ENCODE measurements at places on chromosomes 2 and 18. TPM values are rescaled to one million over a fixed set of nuclear protein-coding genes. Genes with fewer than 3 reads are reported as not detected.

NMUR1 gene
- not detected for total RNA-seq

EGR4 gene
- total RNA-seq, result not detected

COL4A4 gene
- under 0.01 TPM for total RNA-seq

NLRC4 gene
- total RNA-seq, result not detected

C2orf49 gene
- total RNA-seq, result 8.8 TPM

ASXL3 gene
- not detected for total RNA-seq

SP110 gene
- total RNA-seq, result 16.4 TPM

OTOS gene
- not detected for total RNA-seq

GREB1L gene
- total RNA-seq, result 3.1 TPM

SOWAHC gene
- 5.3 TPM for total RNA-seq

NT5C1B gene
- total RNA-seq, result not detected

LRRC30 gene
- total RNA-seq, result not detected

SERPINB7 gene
- not detected for total RNA-seq

ACMSD gene
- not detected for total RNA-seq

RAB17 gene
- total RNA-seq, result 0.49 TPM

ALKAL2 gene
- not detected for total RNA-seq

AQP12A gene
- not detected for total RNA-seq

MAPRE3 gene
- total RNA-seq, result 1.4 TPM

DHRS9 gene
- total RNA-seq, result not detected

Measured in mammary microvascular endothelial cell (primary cell).